Pancreas (tissue), 10 donors: ENCODE measurements at places on chromosomes 1 and 21. TPM values are rescaled to one million over a fixed set of nuclear protein-coding genes. Genes with fewer than 3 reads are reported as not detected.

- H3K27ac ChIP-seq, result no peak overlapping the region
- no peak overlapping the region for H3K4me3 ChIP-seq
- no peak for DNase-seq
- no peaks in the 10 kb centered on the region for H3K36me3 ChIP-seq
- no peaks in the 10 kb centered on the region for H3K27me3 ChIP-seq
These were observed 4.7 kb downstream of the S100A2 start for GRCh38 chr1:153560771-153561465.

Gene KRTAP19-1
- polyA plus RNA-seq, result not detected

Gene AMY2B
- 597 TPM for polyA plus RNA-seq

Gene LCE3E
- not detected for polyA plus RNA-seq

Gene TFF3
- polyA plus RNA-seq, result 51.9 TPM

GRCh38 chr1:47656719-47657685, 219.2 kb downstream of the FOXD2 start:
- H3K27me3 ChIP-seq, result no peaks in the 10 kb centered on the region
- H3K4me3 ChIP-seq, result no peak overlapping the region
- no peak overlapping the region for H3K27ac ChIP-seq
- no peaks in the 10 kb centered on the region for H3K4me1 ChIP-seq
- DNase-seq, result no peak

Gene DYNLT5
- polyA plus RNA-seq, result 0.72 TPM

GRCh38 chr1:233869680-233870079, 34.8 kb upstream of the SLC35F3 start:
- H3K36me3 ChIP-seq, result no peaks in the 10 kb centered on the region
- no peak overlapping the region for H3K4me3 ChIP-seq
- H3K4me1 ChIP-seq, result no peaks in the 10 kb centered on the region
- no peak for DNase-seq
- H3K27me3 ChIP-seq, result no peaks in the 10 kb centered on the region

DNA sequence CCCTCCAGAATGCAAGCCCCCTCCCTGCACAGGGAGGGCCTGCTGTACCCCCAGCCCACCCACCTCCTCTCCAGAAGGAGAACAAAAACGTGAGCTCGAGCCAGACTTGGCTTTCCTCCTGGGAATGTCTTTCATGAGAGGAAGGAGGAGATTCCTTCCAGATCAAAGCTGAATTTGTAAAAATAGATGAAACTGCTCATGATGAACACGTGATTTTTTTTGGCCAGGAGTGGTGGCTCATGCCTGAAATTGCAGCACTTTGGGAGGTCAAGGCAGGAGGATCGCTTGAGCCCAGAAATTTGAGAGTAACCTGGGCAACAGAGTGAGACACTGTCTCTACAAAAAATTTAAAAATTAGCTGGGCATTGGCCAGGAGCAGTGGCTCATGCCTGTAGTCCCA, 21.8 kb downstream of the GPR157 start:
- H3K27ac ChIP-seq, result no peak overlapping the region
- H3K4me3 ChIP-seq, result no peak overlapping the region
- peaks cover 13% of the 10 kb centered on the region for H3K36me3 ChIP-seq
- no peaks in the 10 kb centered on the region for H3K4me1 ChIP-seq
- H3K27me3 ChIP-seq, result no peaks in the 10 kb centered on the region
- DNase-seq, result no peak

GRCh38 chr1:162329826-162330225, 46.8 kb downstream of the SPATA46 start:
- no peak for DNase-seq
- H3K27me3 ChIP-seq, result no peaks in the 10 kb centered on the region
- no peaks in the 10 kb centered on the region for H3K36me3 ChIP-seq
- no peaks in the 10 kb centered on the region for H3K4me1 ChIP-seq
- H3K4me3 ChIP-seq, result no peak overlapping the region

Gene MROH9
- polyA plus RNA-seq, result not detected

- H3K4me3 ChIP-seq, result no peak overlapping the region
- no peak for DNase-seq
- H3K27me3 ChIP-seq, result no peaks in the 10 kb centered on the region
- no peaks in the 10 kb centered on the region for H3K36me3 ChIP-seq
These were observed 30.6 kb upstream of the DDAH1 start for GRCh38 chr1:85495556-85495955.

DNA sequence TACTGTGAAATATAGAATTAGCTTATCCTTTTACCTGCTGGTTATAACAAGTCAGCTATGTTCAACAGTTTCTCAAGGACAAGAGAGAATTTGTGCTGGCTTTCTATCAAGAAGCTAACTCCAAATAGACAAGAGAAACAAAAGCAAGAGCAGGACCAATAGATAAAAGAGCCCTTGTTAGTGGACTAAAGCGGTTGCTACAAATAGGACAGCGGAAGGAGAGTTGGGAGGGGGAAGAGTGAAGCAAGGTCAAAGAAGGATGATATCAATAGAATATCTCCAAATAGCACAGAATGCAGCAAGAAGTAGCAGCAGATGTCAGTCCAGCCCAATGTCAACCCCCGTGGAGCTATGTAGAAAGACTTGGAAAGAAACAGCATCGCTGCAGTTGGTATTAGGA, 53.0 kb upstream of the AKT3 start:
- no peak overlapping the region for H3K4me3 ChIP-seq
- no peaks in the 10 kb centered on the region for H3K36me3 ChIP-seq
- no peak overlapping the region for H3K27ac ChIP-seq
- H3K4me1 ChIP-seq, result no peaks in the 10 kb centered on the region
- no peaks in the 10 kb centered on the region for H3K27me3 ChIP-seq

Gene SMIM12
- polyA plus RNA-seq, result 17.1 TPM
